ENCODE measurements at places on chromosomes 7 and 10.
A peak's percentile ranks its signal among the peaks of the same experiment; 100 is the strongest.

DNA sequence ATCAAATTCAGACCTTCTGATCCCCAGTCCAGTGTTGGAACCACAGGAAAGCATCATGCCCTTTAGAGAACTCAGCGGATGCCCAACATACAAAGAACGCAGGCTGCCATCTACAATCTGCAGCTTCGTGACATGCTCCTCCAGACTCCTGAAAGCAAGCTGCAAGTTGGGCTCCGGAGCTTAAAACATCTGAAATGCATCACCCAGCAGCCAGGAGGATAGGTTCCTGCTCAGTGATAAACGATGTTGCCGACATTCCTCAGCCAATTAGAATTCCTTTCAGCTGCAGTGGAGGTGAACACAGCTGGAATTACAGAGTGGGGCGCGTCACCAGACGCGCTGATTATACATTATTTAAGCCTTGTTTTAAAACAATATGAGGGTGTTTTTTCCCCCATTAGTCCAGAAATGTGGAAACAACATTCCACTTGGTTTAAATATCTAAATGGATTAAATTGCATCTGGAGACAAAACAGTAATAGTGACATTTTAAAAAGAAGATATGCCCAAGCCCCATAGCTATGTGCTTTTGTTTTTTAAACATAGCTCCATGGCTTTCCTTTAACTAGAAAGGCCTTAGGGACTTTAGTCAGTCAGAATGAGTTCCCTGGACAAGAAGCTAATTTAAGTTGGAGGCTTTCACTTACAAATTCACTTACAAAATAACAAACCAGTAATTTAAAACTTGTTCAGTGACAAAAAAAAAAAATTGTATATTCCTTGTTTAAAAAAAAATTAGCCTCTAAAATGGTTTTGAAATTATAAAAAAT lies 6.3 kb downstream of the SMURF1 start:
- DNase-seq = no peak

DNA sequence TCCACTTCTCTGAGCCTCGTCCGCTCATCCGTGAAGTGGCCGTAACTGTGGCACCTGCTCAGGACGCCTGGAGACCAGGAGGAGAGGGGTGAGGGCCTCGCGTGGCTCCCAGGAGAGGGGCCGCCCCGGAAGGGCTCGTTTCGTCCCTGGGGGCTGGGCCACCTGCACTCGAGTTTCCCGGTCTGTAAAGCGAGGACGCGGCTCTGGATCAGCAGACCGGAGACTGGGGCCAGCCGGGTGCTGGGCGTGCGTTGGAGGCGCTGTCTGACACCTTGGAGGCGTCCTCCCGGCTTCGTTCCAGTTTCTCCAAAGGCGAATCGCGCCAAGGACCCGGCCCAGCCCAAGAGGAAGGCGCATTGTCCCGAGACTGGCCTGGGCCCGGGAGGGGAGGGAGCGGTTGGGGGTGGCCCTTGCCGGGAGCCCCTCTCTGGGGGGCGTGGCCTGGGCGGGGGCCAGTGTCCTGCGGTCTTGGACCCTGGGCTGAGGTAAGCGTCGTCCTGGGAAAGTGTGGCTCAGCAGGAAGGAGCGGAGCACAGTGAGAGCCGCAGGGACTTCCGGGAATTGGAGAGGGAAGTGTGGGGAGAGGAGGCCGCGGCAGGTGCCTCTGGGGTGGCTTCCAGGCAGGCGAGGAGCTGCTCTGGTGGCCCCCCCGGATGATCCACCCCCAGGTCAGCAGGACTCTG lies 89.6 kb downstream of the FOXL3 start:
- no peak for DNase-seq

- peak; percentile 49 for DNase-seq
Measured at GRCh38 chr10:124741281-124741921, 2.8 kb downstream of the FAM53B start.

- DNase-seq = no peak
Measured at GRCh38 chr7:141190495-141190894, 116.6 kb downstream of the TMEM178B start.

GRCh38 chr10:58969576-58969975 lies 206.9 kb upstream of the PHYHIPL start:
- no peak for DNase-seq

DNA sequence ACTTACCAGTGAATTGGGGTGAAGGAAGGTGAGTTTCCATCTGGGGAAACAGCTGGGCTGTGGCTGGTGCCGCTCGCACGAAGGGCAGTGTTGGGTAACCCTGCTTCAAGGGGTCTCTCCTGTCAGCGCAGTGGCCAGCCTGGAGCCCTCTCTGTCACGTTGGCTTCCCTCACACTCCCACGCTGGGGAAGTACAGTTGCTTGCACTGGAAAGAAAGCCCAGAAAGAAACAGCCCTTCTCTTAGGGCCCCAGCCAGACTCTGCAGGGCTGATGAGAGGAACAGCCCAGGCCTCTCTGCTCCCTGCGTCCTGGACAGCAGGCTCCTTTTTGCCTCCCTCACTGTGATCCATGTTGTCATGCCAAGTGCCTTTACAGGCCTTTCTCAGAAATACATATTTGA lies 40.3 kb upstream of the TRIM8 start:
- DNase-seq = no peak

- no peak for DNase-seq
Measured at GRCh38 chr7:13702251-13702650, 287.2 kb downstream of the ETV1 start.

GRCh38 chr7:106038916-106039315 lies 73.2 kb downstream of the SYPL1 start:
- no peak for DNase-seq

DNA sequence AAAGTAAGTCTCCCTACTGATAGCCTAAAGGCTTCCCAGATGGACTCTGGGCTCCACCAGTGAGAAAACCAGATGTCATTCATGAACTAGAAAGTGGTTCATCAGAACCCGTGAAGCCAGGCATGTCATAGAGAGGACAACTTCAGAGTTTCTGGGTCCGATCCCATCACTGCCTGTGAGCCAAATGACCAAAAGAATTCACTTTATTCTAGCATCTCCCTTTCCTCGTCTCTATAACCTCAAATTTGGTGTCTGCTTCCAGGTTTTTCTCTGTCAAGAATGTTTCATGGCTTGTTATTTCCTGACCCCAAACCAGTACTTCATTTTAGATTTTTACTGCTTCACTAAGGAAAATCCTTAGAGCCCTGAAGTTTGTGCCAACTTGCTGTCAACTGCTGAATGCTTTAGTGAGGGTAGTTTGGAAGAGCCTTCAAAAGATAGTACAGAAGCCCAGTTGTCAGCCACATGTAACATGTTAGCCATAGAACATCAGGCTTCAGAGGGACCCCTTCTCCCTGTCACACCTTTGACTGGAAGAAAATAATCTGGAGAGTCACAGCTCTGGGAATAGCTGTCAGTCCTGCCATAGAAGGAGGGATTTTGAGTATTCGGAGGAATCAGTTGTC lies 34.0 kb downstream of the ITGB8 start:
- DNase-seq = no peak

- no peak for DNase-seq
Measured at GRCh38 chr7:2266911-2267310, 24.9 kb downstream of the NUDT1 start.

- no peak for DNase-seq
Measured at GRCh38 chr7:105496521-105496920, 25.6 kb downstream of the PUS7 start.

GRCh38 chr10:28444031-28444430 lies 88.9 kb upstream of the WAC start:
- DNase-seq = no peak

- DNase-seq = no peak
Measured at GRCh38 chr7:113113912-113114311, 4.4 kb downstream of the SMIM30 start.

- DNase-seq = no peak
Measured at GRCh38 chr7:116726713-116727431, 54.9 kb downstream of the MET start.

DNA sequence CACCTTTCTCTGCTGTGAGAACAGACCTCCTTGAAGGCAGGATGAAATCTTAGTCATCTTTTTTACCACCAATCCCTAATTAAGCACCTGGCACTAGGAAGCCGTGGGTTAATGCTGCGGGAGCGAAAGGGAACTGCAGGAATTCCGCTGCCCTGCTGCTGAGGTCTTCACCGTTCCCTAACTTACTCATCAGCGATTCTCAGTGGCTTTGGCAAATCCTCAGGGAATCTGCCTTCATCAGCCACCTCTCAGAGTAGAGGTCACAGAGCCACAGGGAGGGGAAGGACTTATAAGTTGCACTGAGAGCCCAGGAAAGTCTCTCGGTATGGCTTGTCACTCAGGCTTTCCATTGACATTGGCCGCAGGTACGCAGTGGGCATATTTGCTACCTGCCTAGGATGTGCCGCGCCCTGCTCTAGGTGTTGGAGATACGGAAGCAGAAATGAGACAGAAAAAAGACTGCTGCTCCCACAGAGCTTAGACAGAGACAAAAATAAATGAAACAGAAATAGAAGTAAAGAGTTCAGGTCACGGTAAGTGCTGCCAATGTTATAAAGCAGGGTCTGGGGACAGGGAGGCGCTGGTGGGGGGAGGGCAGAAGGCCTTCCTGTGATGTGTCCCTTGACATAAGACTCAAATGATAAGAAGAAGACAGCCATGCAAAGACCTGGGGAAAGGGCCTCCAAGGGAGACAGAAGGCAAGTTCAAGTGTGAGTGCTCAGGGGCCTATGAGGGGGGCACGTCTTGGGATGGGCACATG lies 72.6 kb upstream of the OPALIN start:
- no peak for DNase-seq

DNA sequence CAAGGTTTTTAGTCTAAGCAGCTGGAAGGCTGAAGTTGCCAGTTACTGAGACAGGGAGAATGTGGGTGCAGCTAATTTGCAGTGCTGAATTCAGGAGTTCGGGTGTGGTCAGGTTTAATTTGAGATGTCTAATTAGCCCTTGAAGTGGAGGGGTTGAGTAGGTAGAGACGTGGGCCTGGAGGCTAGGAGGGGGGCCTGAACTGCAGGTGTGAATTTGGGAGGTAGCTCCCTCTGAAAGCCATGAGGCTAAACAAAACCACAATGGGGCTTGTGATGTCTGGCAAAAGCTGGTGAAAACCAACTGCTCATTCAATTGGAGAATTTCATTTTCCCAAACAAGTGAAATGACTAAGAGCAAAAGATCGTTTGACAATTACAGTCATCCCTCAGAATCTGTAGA lies 246.0 kb upstream of the NFE2L3 start:
- DNase-seq = no peak

DNA sequence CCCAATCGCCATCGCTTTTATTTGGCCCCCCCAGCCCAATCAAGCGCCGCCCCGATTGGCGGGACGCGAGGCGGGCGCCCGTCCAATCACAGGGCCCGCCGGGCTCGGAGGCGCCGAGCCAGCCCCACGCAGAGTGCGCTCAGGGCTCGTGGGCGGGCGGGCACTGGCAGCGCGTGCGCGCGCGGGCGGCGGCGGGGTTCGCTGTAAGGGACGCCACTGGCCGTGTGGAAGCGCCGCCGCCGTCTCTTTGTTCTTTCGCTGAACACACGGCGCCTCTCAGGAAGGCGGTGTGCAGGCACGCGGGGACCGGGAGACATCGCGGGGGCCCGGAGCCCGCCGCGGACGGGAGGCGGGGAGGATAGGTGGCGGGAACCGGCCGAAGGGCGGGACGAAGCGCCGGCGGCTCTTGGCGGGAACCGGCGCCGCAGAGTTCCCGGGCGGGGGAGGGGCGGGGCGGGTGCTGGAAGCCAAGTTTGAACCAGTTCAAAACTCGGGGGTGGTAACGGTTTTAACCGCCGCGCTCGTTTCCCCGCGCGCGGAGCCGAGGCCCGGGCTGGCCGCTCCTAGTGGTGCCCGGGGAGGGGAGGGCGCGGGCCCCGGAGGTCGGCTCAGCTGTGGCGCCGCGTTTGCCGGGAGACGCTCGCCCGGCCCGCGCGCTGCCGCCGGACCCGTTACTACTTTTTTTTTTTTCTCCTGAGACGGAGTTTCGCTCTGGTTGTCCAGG lies 370 bp upstream of the EZH2 start:
- peak; percentile 80 for DNase-seq

- DNase-seq = no peak
Measured at GRCh38 chr7:137879357-137880158, 32.8 kb upstream of the DGKI start.

DNA sequence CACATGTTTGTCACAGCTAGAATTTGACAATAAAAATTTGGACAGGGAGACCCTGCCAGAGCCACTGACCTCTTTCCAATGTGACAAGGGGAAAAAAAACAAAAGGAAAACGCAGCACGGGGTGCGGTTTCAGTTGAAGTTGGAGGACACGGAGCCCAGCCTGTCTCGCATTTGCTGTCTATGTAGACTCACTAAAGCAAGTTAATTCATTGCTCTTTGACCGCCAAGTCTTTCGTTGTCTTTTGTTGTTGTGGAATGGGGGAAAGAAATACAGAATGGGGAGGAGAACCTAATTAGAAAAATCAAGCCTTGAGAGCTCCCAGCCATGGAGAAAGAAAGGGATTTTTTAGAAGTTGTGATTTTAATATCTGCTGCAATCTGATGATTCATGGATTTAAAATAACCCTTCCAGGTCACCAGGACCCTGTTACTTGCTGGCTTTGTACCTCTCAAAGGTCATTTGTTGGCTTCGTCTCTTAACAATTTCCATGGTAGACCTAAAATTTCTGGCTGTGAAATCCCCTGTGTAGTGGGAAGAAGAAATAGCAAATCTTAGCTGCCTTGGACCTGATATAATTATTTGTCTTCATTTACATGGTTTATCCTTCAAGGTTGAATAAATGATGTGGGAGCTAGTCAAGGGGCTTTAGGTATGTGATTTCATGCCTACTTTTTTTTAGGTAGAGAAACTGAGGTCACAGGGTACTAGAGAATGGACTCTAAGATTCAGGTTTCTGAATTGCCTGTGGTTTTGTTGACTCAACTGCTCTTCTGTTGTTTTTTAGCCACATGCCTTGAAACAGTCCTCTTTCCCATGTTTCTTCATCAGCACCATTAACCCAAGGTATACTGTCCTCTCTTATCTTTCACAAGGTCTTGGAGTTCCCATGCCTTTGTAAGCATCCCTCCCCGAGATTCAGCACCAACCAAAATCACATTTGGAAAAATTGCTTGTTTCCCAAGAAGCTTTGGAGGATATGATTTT lies 78.7 kb downstream of the TCF7L2 start:
- no peak for DNase-seq

DNA sequence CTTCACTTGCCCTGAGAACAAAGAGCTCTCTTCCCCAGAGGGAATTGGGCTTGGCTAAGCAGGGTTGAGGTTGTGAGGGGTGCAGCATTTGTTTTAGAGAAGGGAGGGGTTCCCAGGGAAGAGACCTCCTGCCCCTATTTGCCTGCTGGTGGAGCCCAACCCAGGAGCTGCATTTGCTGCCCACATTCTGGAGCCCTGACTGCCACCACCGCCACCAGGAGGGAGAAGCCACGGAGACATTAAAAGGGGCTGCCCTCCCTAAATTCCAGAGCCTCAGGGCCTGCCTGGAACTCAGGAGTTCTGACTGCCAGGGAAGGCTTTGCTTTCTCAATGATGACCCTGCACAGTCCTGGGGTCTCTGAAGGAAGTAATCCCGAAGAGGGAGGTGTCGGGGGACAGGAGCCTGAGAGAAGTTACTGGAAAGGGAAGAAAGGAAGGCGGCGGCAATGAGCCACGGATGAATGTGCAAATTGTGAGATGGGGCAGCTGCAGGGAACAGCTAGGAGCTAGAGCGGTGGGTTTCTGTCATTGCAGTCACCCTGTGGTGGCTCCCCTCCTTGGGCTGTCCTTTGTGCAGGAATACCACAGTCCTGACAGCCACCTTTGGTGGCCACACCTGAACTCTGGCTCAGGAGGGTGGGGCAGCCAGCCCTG lies 51.3 kb downstream of the NEURL1 start:
- DNase-seq = no peak
